ENCODE measurements at places on chromosomes 2 and 18.

DNA sequence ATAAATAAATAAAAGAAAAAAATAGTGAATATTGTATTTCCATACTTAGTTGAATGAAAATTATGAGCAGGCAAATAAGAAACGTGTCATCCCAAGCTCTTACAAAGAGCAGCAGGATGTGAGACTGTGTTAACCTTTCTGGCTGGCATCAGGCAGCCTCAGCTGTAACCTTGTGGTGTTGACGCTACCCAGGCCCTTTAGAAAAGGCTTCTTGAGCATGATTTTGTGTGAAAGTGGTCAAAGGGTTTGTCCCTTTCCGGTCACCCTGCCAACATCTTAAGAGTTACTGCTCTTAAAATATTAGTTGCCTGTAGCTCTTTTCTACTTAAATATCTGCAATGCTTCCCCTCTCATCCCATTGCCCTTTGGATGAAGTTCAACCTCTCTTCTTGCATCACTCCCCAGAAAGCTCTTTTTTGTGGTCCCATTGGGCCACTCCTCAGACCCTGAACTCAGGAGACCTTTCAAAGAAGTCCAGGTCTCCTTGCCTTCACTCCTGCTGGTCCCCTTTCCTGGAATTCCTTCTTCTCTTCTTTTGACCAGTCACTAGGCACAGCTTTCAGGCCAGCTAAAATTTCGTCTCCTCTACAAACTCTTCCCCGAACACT lies 35.0 kb downstream of the RHOB start:
- DNase-seq, result no peak

DNA sequence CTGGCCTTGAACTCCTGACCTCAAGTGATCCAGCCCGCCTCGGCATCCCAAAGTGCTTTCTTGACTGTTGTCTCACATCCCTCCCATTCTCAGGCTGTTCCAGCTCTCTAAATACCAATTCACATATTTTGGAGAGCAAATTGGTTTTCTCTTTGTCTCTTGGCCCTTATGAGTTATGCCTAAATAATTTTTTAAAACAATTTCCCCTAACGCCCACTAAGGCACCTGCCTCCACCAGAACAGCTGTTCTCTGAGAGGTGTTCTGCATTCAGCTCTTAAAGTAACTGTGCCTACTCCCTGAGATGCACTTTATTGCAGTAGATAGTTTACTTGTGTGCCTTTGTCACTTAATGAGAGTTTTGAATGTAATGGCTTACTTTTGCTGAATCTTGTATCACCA lies 6.9 kb downstream of the CCDC195 start:
- DNase-seq, result no peak

GRCh38 chr18:8003878-8004675 lies 437.0 kb downstream of the PTPRM start:
- no peak for DNase-seq

GRCh38 chr2:157169889-157170288 lies 87.6 kb upstream of the GALNT5 start:
- no peak for DNase-seq

DNA sequence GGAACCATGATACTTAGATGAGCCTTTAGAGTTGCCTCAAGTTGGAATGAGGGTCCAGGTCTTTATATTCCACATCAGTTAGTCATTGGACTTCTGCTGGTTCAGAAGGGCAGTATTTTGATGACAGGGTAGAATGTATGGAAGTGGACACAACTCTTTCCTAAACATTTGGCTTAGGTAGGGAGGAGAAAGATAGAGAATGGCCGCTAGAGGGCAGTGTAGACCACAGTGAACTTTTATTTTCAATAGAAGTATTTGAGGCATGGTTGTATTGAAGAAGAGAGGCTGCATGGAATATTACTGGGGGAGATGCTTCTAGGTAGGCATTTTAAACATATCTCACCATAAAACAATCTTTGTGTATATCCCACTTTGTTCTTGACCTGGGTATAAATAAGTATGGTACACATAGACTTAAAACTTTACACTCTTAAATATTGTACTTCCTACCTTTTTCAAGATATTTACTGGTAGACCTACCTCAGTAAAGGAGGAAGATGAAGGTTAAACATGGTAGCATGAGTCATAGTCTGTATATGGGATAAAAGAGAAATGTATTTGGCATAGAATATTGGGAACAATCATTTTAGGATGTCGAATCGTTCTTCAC lies 497.6 kb upstream of the FAM98A start:
- DNase-seq, result peak; percentile 73

GRCh38 chr2:120150040-120150482 lies 73.1 kb downstream of the TMEM185B start:
- DNase-seq, result no peak

- no peak for DNase-seq
Measured at GRCh38 chr2:240595381-240596079, 9.0 kb downstream of the CAPN10 start.

GRCh38 chr2:17401096-17401495 lies 117.1 kb downstream of the RAD51AP2 start:
- DNase-seq, result no peak

DNA sequence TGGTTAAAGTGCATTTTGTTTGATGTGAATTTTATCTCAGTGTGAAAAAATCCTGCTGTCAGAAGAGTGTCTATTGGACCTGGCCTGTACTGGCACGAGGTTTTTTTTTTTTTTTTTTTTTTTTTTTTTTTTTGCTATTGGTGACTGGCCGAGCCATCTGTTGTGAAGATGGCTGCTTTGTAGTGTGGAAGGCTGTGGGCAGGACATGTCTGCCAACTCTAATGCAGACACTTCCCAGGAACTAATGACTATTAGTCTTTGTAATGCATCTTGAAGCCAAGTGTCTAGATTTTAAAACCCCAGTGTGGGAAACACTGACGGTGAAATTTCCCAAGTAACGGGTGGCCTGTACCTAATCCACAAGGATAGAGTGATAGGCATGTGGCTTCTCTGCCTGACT lies 34.3 kb downstream of the ZAP70 start:
- no peak for DNase-seq

- no peak for DNase-seq
Measured at GRCh38 chr18:31154181-31154580, 8.5 kb downstream of the DSC1 start.

DNA sequence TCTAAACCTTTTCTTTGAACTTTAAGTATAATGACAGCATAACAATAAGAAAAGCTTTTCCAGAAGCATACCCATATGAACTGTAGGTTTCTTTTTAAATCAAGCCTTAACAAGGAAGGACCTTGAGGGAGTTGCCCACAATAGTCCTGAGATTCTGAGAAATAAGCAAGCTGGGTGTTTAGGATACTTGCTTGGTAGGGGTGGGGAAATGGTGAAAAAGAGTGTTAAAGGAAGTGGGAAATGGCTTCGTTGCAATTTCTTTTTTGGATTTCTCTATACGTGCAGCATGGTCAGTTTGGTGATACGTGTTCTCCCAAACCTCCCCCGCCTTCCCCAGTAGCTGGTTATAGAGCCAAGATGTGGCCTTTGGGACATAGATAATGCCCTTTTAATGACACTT lies 17.2 kb downstream of the INSIG2 start:
- DNase-seq, result no peak

DNA sequence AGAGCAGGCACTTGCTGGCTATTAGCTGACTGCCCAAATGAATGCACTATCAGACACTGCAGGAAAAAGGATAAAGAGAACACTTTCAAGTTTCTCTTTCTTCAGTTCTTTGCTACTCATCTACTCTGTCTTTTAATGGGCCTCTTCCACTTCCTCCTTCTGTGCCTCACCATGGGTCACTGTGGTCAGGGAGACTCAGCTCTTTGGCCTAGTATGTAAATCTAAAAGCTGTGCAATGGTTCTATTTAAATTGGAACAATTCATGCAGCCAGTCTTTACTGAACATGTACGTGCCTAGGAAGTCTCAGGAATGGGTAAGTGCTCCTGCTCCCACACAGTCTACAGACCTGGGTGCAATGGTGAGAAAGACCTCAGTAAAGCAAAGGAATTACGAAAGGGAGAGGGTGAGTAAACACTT lies 79.1 kb upstream of the DNMT3A start:
- DNase-seq, result no peak
